Glomerular endothelial cell (primary cell): ENCODE measurements at places on chromosomes 4 and X. TPM values are rescaled to one million over a fixed set of nuclear protein-coding genes. Genes with fewer than 3 reads are reported as not detected.

GRCh38 chr4:33882246-33882990 is 2361.9 kb downstream of the ARAP2 start:
- no peak for DNase-seq

GRCh38 chr4:98739751-98740150 is 81.3 kb upstream of the TSPAN5 start:
- DNase-seq = no peak

GRCh38 chr4:105719204-105719603 is 10.6 kb downstream of the GSTCD start:
- DNase-seq = no peak

DNA sequence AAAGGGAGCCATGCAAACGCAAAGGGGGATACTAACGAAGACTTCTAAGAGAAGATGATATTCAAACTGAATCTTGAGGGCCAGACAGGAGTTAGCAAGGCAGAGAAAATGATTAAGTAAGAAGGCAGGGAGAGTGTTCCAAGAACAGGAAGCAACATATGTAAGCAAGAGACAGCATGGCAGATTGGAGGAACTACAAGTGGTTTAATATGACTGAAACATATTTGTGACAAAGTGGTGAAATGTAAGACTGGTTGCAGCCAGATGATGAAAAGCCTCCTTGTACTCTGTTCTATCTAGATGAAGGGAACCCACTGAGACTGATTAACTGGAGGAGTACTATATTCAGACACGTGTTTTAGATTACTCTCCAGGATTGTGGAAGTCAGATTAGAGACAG is 116.6 kb upstream of the DIAPH2 start:
- DNase-seq = no peak

GRCh38 chr4:29046781-29047180 is 1673.4 kb upstream of the PCDH7 start:
- no peak for DNase-seq

DNA sequence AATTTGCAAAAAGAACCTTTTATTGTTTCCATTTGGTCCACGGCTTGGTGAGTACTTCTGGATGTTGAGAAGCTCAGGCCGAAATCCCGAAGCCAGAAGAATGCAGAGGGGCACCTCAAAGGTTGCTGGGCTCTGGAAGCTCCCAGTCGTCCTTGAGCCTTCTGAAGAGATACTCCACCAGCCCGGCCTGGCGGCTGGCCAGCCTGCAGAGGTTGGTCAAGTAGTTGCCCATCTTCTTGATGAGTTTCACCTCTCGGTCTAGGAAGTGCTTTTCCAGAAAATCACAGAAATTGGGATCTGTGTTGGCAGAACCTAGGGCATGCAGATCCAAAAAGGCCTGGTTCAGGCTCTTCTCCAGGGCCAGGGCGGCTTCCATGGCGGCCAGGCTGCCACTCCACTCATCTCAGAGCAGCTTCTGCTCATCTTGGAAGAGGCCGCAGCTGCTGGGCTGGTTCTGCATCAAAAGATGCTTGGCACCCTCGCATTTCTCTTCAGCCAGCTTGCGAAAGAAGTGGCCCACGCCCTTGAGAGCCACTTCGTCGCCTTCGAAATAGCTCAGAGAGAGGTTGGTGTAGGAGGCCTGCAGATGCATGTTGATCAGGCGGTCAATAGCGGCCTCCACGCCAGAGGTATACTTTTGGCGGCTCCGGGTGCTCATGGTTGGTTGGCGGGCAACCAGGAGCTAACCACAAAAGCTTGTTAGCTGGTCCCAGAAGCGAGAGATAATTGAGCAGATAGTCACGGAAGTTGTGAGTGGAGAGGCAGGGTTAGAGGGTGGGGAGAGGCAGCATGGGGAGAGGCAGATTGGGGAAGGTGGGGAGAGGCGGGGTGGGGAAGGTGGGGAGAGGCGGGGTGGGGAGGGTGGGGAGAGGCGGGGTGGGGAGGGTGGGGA is 76.5 kb upstream of the TSPAN7 start:
- DNase-seq = no peak

GRCh38 chr4:25413261-25413660 is 36.2 kb downstream of the ANAPC4 start:
- DNase-seq = no peak

- DNase-seq = no peak
These were observed 1.8 kb downstream of the ATP11C start for GRCh38 chrX:139930916-139931645.

Gene YY2
- total RNA-seq = 1.1 and 2.7 TPM in 2 replicates

Gene PAGE5
- total RNA-seq = not detected in 2 replicates

Gene SSX4B
- total RNA-seq = not detected in 2 replicates

Gene SLC25A53
- 6.0 and 7.3 TPM in 2 replicates for total RNA-seq

Gene L1CAM
- 1.6 and 17.1 TPM in 2 replicates for total RNA-seq
